ENCODE measurements at places on chromosomes 6 and 20.

DNA sequence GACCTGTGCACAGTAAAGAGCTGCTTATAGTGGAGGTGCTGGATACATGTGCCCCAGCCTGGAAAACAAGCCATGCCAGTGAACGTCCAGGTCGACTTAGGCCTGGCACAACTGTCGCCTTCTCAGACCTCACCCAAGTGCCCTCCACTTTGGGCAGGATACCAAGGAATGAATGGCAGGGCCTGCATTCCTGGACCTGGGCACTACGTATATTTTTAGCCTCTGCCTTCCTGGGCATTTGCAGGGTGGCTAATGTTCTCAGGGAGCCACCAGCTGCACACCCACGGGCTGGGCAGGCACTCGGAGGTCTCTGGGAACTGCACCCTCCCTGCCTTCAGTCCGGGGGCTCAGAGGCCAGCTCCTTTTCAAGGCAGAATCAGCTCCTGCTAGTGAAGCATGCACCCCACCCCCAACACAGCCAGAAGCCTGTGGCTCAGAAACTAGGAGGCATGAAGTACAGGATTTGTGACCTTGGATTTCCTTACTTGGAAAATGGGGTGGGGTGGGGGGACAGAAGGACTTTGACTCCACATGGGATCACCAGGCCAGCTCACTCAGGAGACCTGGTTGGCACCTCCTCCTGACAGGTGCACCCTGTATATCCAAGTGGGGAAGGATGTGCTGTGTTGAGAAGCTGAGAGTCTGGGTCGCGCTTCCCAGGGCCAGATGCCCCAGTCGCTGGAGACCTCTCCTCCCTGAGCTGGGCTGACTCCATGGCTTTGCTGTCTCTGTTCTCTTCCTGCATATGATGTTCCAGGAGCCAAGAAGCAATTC is 2.5 kb upstream of the LSM14B start:
- peak; percentile 64 for DNase-seq

DNA sequence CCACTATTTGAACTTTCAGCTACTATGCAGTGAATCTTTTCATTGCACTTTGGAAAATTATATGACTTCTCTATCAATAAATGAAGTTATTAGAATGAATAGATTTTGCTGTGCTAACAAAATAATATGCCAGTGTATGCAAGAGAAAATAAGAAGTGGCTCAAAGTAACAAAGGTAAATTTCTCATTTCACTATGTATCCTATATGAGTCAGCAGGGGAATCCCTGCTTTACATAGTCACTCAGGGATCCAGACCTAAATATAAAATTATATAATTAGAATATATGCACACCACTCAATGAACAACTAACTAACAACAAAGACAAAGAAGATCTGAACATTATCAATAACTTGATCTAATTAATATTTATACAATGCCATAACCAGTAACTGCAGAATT is 390.8 kb upstream of the IRAK1BP1 start:
- DNase-seq: no peak

DNA sequence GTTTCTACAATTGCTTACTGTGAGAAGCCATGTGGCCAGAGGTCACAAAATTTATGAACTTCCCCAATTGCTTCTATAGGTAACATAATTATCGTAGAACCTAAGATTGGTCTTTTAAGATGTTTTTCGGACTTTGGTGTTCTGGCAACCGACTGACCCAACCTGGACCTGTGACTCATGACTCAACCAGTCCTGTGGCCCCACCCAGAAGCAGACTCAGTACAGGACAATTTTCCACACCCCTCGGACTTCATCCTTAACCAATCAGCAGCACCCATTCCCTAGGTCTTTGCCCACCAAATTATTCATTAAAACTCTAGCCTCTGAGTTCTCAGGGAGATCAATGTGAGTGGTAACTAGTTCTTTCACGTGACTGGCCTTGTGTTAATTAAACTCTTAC is 26.4 kb upstream of the AKAP12 start:
- DNase-seq: no peak

DNA sequence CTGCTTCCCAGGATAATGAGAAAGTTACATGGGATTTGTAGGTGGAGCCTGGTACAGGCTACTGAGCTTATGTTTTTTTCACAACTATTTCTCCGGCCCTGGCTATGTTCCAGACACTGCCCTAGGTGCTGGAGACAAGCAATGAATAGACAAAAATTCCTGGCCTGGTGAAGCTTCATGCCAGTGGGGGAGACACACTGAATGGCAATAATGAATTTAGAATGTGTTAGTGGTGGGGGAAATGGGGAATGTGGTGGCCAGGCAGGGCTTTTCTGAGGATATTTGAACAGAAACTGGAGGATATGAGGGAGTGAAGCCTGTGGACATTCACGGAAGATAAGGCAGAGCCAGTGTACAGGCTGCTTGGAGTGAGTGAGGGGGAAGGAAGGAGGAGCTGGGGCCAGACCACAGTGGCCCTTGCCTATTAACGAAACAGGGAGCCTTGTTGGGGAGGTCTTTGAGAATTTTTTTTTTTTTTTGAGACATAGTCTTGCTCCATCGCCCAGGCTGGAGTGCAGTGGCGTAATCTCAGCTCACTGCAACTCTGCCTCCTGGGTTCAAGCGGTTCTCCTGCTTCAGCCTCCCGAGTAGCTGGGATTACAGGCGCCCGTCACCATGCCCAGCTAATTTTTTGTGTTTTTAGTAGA is 6.6 kb downstream of the FOXS1 start:
- DNase-seq: no peak

GRCh38 chr6:26065952-26066380 is 21.3 kb upstream of the HFE start:
- DNase-seq: peak; percentile 88

- DNase-seq: no peak
These were observed 114.6 kb upstream of the HSF2 start for GRCh38 chr6:122284848-122285247.

DNA sequence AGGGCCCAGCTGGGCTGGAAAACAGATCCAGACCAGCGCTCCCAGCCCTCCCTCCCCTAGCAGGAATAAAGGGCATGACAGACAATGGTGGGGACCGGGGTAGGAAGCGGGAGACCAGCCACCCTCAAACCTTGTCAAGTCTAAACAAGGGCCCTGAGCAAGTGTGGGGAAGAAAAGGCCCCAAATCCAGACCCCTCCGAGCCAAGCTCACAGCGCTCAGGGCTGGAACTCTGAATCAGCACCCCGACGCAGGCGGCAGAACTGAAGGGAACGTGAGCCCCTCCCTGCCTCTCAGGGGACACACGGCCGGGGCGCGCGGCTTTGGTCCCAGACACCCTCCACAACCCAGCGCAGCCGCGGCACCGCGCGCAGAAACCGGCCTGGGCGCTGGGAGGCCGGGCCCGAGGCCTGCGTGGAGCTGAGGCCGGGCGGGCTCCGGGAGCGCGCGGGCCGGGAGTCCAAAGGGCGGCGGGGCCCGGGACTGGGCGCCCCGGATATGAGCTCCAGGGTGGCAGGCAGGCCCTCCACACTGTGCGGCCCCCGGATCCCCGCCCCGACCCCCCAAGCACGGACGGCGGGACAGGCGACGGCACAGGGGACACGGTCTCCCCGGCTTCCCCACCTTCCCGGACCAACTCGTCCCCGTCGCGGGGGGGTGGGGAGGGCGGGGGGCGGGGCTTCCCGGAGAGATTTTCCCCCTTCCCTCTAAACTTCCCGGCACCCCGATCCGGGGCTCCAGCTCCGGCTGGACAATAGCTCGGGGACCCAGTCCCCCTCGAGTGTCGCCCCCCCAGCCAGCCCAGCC is 641 bp downstream of the TEAD3 start:
- peak; percentile 77 for DNase-seq

GRCh38 chr6:47076422-47077344 is 34.6 kb upstream of the ADGRF1 start:
- DNase-seq: peak; percentile 46
